Stimulated activated CD4-positive, alpha-beta T cell treated with anti-CD3 and anti-CD28 coated beads, Interleukin-12 subunit alpha, Interleukin-12 subunit beta, amount 100 ng/mL, for 24 hours (primary cell): ENCODE measurements at places on chromosomes 2 and 18.

DNA sequence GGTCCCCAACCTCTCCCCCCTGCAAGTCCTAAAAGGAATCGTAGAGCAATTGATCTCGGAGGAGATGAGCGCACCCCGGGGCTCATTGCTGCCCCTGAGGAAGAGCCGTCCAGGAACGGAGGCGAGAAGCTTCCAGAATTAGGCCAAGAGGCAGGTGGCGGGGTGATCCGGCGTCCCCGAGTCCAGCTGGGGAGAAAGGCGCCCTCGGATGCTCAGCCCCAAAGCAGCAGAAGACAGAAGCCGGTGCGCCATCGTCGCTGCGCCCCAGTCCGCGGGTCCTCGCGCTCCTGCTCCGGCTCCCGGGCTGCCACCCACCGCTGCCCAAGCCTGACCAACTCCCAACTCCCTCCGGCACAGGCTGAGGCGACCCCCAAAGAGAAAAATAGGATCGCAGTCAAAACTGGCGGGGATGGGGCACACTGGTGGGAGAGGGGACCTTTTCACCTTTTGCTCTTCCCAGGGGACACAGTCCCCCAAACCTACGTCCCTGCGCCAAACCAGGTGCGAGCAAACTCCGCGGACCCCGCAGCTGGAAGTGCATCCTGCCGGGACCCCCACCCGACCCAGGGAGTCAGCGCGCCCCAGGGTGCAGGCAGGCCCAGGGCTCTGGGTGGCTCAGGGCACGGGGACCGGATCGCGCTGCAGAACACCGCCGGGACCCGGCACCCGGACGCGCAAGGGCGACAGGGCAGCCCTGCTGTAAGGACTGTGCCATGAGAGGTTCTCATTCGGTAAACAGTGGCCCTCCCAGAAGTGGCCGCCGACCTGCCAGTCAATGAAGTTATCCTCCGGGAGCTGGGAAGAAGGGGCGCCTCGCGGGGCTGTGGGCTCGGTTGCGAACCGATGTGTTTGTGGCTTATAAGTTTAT lies 8.4 kb upstream of the MEIS1 start:
- DNase-seq, result no peak

DNA sequence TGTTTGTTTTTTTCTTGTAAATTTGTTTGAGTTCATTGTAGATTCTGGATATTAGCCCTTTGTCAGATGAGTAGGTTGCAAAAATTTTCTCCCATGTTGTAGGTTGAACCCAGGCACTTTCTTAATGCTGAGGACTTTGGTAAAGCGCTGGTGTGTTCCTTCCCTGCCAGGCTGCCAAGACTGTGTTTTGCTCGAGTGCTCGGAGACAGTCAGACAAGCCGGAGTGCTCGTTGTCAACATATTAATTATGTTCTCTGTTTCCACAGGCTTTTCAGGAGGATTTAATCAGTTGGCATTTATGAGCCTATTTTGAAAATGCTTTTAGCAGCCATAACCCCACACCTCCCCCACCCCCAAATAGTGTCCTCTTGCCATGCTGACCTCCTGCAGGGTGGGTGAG lies 6.4 kb downstream of the MTCL1 start:
- DNase-seq, result no peak

DNA sequence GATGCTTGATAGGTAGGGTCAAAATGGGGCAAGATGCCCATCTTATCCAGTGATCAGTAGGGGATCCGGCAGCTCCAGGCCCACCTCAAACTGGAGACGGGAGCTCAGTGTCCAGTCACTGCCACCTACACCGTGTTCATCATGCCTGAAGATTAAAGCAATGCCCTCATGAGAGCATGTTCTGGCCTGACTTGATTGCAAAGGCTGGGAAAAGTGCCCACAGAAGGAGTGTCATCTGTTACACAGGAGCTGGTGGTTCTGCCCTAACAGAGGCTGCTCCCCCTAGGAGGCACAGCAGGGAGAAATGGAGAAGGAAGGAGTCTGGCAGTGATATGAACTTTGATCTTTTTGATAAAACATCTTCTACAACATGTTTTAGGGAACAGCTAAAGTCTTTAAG lies 92.3 kb downstream of the CCBE1 start:
- DNase-seq, result no peak

- DNase-seq, result no peak
Measured at GRCh38 chr2:104413890-104414289, 440.0 kb upstream of the POU3F3 start.

DNA sequence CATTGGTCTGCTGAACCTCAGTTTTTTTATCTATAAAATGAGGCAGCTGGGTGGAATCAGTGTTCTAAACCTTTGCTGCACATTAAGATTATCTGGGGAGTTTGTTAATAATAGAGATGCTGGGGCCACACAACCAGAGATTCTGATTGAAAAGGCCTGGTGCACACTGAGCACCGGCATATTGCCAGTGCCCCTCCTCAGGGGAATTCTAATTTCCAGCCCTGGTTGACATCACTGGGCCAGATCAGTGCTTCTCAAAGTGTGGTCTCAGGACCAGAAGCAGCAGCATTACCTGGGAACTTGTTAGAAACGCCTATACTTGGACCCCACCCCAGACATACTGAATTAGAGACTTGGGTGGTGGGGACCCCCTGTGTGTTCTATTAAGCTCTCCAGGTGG lies 112.5 kb downstream of the SETBP1 start:
- DNase-seq, result no peak

DNA sequence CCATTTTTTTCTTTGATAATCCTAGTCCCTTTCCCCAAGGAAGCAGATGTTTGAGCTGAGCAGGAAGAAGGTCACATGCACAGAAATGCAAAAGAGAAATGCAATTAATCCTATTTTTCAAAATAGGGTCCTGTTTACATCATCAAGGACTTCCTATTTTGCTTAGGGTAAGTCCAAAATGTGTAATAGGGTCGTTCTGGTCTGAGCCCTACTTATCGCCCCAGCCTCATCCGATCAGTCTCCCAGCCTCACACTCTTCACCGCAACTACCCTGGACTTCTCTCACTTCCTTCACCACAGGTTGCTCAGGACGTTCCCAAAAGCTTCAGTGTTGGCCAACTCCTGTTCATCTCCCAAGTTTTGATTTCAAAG lies 32.8 kb downstream of the FOSL2 start:
- DNase-seq, result no peak

GRCh38 chr2:10419553-10420257 lies 28.4 kb downstream of the ODC1 start:
- DNase-seq, result no peak

GRCh38 chr18:75625966-75626365 lies 198.5 kb upstream of the SMIM21 start:
- DNase-seq, result no peak

DNA sequence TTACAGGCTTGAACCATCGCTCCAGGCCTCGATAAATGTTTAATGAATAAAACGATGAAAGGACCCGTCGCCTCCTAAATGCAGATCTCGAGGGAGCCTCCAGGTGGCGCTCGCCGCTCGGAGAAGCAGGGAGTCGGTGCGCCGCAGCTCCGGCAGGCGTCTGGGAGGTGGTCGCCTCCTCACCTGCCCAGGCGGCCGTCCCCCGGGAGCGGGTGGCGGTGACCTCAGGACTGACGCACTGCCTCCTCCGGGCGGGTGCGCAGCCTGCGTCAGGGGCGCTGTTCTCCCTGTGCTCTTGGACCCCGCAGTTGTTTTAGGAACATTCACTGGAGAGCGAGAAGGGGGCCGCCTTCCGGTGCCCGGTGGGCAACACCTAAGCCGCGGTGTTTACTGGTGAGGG lies 38.6 kb upstream of the POLE4 start:
- DNase-seq, result peak; percentile 47

DNA sequence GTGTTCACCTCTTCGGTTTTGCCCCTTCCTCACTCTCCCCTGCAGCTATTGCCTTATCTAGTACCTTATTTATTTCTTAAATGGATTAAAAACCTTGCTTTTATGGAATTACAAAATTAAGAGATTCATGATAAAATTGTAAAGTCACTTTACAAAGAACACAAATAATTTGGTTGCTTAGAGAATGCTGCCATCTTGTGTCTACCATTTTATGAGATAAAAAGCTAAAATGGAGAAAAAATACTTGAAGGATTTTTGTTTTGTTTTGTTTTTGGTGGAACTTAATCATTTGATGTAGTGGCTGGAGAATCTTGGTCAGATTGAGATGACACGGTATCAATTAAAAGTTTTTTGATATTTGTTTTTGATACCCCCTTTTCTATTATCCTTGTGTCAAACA lies 69.6 kb downstream of the R3HDM1 start:
- no peak for DNase-seq

- DNase-seq, result no peak
Measured at GRCh38 chr2:154600927-154601494, 97.5 kb upstream of the KCNJ3 start.

DNA sequence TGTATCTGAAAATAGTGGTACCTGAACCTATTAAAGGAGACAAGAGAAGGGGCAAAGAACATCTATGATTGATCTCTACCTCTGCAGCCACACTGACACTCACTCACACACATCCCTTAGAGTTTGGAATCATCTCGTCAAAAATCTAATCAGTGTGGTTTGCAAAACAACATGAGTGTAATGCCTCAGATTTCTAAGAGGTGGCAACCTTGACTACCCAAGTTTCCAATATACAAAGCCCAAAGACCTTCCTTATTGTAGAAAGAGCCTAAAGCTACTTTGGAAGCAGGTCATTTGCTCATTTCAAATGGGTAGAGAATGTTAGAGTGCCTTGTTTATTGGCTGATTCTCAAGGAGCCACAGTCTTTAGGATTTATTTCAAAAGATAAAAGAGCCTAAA lies 444.9 kb downstream of the ARHGAP15 start:
- DNase-seq, result no peak

- no peak for DNase-seq
Measured at GRCh38 chr2:174076975-174077374, 111.8 kb upstream of the SP3 start.

GRCh38 chr2:81093031-81093430 lies 788.5 kb upstream of the LRRTM1 start:
- no peak for DNase-seq

- no peak for DNase-seq
Measured at GRCh38 chr2:37780387-37780676, 108.9 kb upstream of the CDC42EP3 start.

- no peak for DNase-seq
Measured at GRCh38 chr2:241126771-241127202, 22.5 kb downstream of the PASK start.

GRCh38 chr2:58428096-58429013 lies 187.2 kb upstream of the FANCL start:
- DNase-seq, result no peak

- no peak for DNase-seq
Measured at GRCh38 chr2:239115616-239116015, 267.7 kb downstream of the TWIST2 start.

- no peak for DNase-seq
Measured at GRCh38 chr2:141041281-141041680, 1089.5 kb downstream of the LRP1B start.

GRCh38 chr2:54579682-54580620 lies 123.8 kb downstream of the SPTBN1 start:
- no peak for DNase-seq

GRCh38 chr2:100437751-100438150 lies 20.3 kb upstream of the CHST10 start:
- DNase-seq, result no peak

DNA sequence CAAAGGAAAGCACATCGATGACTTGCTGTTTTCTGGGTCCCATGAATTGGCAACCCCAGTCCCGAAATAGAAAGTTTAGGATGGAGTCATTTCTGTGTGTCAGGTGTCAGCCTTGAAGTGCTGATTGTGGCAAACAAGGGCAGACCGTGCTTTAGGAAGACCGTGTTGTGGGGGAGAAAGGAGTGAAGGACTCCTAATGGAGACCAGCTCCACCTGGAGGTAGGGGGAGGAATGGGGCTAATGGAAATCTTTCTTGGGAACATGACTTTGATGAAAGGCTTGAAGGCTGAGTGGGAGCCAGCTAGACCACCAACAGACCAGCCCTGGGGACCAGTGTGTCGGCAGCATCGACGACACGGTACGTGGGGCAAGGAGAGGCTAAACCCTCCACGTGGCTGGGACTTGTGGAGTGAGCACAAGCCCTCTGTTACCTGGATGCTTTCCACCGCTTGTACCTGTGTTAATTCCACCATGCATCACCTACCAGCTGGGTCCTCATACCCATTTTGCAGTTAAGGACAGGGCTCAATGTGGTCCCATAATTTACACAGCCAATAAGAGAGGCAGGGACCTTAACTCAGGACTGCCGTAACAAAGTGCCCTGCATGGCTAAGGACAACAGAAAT lies 104.2 kb downstream of the SH3BP4 start:
- no peak for DNase-seq

GRCh38 chr18:59446012-59446411 lies 86.9 kb upstream of the LMAN1 start:
- DNase-seq, result no peak

GRCh38 chr2:101328474-101329007 lies 20.0 kb upstream of the RNF149 start:
- no peak for DNase-seq

- DNase-seq, result no peak
Measured at GRCh38 chr2:125710561-125710960, 945.4 kb upstream of the GYPC start.

DNA sequence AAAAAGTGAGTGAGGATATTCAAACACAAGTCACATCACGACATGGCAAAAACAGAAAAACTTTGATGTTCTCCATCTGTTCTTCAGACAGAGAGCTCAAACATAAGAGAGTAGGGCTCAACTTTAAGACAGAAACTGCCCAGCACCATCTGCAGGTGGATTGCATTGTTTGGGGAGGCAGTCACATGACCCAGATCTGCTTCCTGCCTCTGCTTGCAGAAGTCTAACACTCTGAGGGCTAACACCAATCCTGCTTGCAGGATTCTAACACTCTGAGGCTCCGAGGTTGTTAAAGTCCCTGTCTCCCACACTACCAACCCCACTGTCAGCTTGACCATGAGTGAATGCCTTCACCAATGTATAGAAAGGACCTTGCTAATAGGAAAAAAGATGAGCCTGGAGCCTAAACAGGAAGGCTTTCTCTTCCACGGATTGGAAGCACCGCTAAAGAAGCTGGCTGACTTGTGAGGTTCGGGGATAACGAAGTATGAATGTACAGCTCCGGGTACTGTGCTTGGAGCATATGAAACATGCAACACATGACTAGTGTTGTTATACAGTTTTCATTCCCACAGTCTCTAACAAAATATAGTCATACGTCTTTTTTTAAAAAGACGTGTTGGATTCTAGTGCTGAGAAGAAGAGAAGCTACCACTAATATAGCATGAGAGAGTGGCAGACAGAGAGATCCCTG lies 176.6 kb upstream of the CREB1 start:
- DNase-seq, result no peak

DNA sequence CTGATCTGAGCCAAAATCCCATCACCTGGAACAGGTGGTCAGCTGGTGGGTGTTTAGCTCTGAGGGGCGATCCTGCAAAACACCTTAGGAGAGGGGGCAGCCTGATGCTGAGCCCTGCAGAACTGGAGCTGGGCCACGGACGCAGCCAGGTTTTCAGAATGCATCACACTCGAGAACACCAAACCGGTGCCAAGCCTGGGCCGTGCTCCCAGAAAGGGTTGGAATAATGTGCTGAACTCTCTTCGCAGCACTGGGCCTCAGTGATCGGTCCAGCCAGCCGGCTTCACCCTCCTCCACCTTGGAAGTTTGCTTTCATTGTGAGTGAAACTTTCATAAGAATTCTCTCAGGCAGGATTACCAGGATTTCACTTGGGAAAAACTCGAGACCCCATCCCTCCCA lies 56.5 kb upstream of the TTC39C start:
- DNase-seq, result no peak

GRCh38 chr2:111221701-111222100 lies 101.0 kb downstream of the BCL2L11 start:
- DNase-seq, result no peak
